AG09309 (cell line): ENCODE measurements at places on chromosomes 2 and 18.

GRCh38 chr18:45376193-45376592, 239.1 kb upstream of the SLC14A2 start:
- DNase-seq, result no peak

DNA sequence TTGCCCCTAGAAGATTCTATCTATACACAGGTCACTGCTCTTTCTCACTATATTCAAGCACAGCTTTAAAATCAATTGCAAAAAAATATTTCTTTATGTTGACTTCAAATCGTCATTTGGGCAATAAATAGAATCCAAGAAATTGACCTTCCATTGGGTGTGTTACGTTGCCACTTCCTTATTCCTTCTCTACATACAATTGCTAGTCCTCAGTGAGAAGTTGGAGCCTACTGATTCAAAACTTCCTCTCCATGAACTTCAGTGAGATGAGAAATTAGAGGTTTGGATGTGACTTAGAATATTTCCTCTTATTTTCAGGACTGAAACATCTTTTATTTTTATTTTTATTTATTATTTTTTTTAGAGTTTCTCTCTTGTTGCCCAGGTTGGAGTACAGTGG, 40.3 kb downstream of the PMAIP1 start:
- DNase-seq, result no peak

DNA sequence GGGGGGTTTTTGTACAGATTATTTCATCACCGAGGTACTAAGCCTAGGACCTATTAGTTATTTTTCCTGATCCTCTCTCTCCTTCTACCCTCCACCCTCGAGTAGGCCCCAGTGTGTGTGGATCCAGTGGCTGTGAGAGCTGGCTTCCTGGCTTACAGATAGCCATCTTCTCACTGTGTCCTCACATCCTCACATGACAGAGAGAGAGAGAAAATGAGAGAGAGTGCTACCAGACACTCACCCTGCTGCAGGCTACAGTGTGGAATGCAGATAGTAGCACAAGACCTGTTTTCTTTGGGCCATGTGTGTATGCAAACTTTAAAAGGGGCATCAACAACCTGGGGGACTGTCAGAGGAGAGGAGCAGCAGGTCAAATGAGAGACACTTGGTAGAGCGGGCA, 9.5 kb downstream of the KCNK3 start:
- no peak for DNase-seq

- no peak for DNase-seq
These were observed 221.0 kb downstream of the CDH20 start for GRCh38 chr18:61554117-61554776.

DNA sequence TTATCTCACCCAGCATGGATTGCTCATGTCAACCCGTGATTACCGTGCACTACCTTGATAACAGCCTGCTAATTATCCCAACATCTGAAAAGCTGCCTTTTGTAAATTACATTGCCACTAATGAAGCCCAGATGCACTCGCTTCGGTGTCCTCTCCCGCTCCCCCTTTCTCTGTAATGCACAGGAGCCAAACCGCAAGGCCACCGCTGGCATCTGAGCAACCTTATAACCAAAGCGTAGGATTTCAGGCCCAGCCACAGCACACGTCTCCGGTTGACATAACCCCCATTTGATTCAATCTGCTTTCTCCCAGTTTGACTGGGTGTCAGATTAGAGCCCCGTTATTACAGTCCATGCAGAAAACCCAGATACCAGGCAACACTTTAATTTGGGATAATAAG, 341.2 kb downstream of the ALK start:
- DNase-seq, result peak; percentile 14

- no peak for DNase-seq
These were observed 35.4 kb downstream of the STAT4 start for GRCh38 chr2:191115391-191115790.

DNA sequence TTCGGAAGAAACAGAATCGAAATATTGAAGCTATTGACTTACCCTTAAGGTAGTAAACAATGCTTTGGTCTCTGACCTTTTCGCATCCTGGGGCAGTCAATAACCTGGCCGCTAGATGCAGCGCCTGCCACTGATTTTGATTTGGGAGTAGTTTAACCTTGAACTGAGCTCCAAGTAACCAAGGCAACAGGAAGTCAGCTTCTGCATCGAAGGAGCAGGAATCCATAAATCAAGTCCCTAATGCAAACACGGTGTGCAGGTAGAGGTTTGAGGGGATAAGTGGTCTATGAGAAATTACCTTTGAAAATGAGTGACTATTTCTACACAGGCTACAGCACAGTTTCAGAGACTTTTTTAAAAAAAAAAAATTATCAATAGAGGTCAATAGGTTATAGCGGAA, 353.5 kb downstream of the SETBP1 start:
- no peak for DNase-seq

GRCh38 chr2:180385601-180386201, 378.6 kb upstream of the CWC22 start:
- peak; percentile 70 for DNase-seq

DNA sequence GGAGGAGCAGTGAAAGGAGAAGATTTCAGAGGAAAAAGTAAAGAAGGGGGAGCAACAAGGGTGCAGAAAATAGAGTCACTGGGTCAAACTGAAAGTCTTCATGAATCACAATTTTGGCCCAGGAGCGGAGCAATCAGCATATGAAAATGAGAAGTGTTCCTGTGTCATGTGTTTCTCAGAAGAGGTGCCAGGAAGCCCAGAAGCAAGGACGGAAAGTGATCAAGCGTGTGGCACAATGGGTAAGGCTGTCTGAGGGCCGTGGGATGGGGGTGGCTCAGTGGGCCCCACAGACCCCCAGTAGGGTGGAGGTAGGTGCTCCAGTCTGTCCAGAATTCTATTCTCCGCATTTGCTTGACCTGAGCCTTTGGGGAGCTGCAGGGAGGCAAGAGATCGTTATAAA, 44.2 kb downstream of the SP140 start:
- no peak for DNase-seq
